ENCODE measurements at places on chromosomes 3 and 15.

DNA sequence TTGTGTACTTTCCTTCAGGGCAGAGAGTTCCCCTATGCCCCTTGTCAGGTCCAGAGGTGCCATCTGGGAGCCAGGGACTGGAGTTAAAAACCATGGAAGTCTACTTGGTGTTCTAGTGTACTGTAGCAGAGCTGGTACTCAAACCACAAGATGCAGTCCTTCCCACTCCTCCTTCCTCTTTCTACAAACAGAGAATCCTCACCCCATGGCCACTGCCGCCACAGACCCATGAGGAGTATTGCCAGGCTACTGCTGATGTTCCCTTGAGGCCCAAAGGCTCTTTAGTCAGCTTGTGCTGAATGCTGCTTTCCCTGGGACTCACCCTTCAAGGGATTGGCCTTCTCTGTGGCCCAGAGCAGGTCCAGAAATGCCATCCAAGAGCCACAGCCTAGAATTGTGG lies 229.2 kb upstream of the ZPLD1 start:
- no peak for DNase-seq

GRCh38 chr3:148866261-148866660 lies 1.2 kb downstream of the CPA3 start:
- DNase-seq, result no peak

DNA sequence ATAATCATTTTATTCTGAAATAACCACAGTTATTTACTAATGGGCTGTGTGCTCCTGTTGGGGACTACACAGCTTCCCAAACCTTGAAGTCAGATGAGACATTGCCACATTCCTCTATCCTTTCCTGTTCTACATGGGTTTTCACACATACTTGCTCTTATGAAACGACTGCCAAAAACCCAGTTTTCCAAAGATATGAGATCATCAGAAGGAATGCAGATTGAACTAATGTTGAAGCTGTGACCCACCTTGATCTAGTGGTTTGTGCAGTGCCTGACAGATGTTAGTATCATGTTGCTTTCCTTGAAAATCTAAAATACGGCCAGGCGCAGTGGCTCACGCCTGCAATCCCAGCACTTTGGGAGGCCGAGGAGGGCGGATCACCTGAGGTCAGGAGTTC lies 144.6 kb downstream of the VGLL4 start:
- no peak for DNase-seq

DNA sequence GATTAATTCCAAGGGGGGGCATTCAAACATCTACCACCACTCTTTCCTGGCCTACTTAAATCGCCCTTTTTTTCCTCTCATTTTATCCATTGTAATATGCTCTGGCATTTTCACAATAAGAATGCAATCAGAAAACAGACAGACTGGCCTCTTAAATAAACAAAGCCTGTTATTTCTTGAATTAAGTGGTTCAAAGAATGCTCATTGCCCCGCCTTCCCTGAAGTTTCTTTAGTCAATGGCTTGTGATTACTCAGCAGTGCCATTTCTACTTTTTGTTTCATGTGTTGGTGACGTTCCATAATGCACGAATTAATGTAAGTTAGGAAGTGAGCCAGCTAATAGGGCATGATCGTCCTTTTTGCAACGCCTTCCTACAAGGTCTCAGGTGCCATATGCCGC lies 68.0 kb downstream of the FBN1 start:
- DNase-seq, result no peak

DNA sequence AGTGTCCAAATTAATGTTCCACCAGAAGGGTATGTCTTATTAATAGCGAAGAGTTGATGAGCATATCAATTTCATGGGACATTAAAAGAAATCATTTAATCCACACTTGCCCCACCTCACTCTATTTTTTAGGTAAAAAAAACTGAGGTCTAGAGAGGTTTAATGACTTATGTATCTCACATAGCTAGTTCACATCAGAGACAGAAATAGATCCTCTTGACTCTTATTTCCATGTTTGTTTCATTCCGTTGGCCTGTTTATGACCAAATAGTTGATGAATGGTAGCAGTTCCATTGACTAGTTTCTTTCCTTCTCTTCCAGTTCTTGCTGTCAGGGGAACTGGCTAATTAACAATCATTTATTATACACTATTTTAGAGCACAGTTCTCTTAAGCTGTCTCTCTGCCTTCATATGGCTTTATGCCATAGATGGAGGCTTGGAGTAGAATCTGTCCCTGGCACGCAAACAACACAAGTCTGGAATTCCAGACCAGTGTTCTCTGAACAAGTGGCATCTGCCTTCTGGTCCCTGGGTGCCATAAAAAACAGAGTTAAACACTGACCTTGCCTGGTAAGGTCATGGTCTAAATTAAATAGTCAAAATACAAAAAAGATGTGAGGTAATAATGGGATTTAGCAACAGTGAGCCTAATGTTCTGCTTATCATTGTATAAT lies 220.0 kb upstream of the CGNL1 start:
- DNase-seq, result no peak

- DNase-seq, result no peak
Measured at GRCh38 chr3:179608931-179609720, 4.5 kb downstream of the NDUFB5 start.

GRCh38 chr15:70092464-70093027 lies 5.2 kb downstream of the TLE3 start:
- DNase-seq, result no peak
